ENCODE measurements at places on chromosomes 5 and 9.

DNA sequence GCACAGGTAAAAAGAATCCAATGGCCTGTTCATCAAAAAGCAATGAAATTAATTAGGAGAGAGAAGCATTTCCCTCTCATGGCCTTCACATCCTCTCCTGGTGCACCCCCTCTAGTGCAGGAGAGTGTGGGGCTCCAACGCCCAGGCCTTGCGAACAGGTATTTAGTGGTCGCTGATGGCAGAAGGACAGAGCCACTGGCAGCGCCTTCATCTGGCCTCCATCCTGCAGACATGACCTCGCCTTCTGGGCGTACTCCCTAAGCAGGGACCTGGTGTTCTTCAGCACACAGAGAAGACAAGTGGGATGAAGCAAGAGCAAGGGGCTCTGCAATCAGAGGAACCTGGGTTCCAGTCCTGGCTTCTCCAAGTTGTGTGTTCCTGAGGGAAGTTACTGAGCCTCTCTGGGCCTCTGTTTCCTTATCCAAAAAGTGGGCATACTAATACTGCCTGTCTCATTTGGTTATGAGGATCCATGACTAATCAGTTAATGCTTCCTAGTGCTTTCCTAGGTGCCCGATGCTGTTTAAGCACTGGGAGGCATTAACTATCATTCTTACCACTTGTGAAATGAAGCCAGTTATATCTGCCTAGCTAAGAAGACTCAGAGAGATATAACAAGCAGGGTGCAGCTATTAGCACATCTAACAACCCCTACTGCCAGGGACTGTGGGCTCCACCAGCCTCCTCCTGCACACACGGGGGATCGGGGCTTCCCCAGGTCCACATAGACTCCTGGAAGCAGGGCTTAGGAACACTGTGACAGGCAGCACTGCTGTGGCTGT, 77.3 kb downstream of the SEMA4D start:
- DNase-seq, result no peak

- DNase-seq, result no peak
These were observed 4.1 kb downstream of the EDF1 start for GRCh38 chr9:136861874-136862457.

DNA sequence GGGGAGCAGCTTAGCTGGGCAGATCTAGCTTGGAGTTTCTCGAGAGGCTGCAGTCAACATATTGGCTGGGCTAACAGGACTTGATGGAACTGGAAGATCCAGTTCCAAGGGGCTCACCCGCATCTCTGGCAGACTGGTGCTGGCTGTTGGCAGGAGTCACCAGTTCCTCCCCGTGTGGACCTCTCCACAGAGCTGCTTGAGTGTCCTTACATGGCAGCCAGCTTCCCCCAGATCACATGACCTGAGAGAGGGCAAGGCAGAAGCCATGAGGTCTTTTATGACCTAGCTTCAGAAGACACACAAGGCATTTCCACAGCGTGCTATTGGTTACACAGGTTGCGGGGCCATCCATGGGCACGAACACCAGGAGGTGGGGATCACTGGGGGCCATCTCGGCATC, 26.4 kb upstream of the RXRA start:
- DNase-seq, result no peak

- peak; percentile 83 for DNase-seq
These were observed at the start of gene STING1 for GRCh38 chr5:139482050-139482889. Gene STING1, minus strand, starts transcription at chr5:139482758. Its CDS starts 1,054 bp downstream, at chr5:139481704.

DNA sequence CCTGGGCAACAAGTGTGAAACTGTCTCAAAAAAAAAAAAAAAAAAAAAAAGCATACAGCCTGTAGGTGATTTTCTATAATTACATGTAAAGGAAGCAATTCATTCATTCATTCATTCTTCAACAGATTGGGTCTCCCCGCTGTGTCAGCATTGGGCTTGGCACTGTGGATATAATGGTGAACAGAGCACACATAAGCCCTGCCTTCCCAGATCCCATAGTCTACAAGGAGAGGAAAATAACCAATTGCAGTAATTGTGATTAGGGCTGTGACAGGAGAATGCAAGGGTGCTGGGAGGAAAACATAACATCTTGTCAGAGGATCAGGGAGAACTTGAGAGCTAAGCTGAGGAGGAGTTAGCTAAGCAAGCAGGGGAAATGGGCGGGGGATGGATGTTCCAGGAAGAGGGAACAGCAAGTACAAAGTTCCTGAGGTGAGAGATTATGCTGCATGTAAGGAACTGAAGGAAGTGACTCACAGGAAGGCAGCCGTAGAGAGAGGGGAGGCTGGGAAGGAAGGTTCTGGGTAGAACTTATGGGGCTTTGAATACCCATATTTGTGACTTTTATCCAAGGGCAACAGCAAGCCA, 24.0 kb upstream of the KLF9 start:
- DNase-seq, result no peak
